Jurkat, Clone E6-1 (cell line): ENCODE measurements at places on chromosomes 5 and 9.

DNA sequence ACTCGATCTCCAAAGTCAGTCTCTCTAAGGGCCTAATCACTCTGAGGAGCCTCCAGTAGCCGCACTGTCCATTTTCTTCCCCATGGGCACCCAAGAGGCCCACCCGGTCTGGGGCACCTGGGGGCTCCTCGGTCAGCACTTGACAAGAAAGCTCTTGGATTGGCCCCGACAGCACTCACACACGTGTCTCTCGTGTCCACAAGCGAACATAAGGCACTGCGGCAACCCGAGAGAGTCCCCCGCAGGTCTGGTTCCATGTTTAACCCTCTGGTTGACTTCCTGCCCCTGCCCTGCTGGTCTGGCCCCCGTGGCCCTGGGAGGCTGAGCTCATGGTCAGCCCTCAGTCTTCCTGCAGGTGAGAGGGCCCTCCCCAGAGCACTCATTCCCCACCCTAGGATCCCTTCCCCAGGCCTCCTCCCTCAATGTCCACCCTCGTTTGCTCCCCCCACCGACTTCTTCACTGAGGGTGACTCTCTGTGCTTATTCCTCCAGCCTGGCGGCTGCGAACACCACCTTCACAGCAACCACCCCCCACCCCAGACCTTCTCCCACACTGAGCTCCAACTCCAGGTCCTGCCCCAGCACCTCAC, 16.3 kb upstream of the LRRC14B start:
- no peak for DNase-seq

GRCh38 chr9:1013021-1013420, 36.6 kb downstream of the DMRT3 start:
- peak; percentile 15 for DNase-seq

- DNase-seq: no peak
Measured at GRCh38 chr9:84655447-84655846, 14.1 kb upstream of the NTRK2 start.

GRCh38 chr5:57695179-57695578, 212.6 kb upstream of the ACTBL2 start:
- no peak for DNase-seq

DNA sequence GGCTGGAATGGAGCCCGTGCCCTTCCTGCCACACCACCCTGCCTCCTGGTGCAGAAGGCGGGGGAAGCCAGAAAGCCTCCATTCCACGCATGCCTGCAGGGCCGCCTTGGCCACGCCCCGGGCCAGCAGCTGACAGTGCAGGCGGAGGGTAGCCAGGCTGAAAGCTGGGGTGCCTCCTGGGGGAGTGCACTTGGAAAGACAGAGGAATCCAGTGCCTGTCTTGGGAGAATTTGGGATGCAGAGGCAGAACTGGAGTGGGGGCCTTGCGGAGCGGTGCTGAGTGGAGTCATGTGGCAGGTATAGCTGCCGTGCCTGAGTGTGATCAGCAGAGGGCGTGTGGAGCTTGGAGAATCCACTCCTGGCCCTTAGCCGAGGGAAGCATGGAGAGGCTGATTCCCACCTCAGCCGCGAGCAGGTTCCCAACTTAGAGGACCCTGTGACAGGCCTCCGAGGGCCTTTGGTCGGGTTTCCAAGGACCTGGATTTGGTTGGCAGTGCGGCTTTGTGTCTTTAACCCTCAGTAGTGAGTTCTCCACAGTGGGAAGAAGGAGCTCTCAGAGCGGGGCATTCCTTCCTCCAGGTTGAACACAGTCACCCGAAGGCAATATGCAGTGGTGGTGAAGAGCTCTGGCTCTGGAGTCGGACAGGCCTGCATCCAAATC, 9.1 kb upstream of the URM1 start:
- no peak for DNase-seq

DNA sequence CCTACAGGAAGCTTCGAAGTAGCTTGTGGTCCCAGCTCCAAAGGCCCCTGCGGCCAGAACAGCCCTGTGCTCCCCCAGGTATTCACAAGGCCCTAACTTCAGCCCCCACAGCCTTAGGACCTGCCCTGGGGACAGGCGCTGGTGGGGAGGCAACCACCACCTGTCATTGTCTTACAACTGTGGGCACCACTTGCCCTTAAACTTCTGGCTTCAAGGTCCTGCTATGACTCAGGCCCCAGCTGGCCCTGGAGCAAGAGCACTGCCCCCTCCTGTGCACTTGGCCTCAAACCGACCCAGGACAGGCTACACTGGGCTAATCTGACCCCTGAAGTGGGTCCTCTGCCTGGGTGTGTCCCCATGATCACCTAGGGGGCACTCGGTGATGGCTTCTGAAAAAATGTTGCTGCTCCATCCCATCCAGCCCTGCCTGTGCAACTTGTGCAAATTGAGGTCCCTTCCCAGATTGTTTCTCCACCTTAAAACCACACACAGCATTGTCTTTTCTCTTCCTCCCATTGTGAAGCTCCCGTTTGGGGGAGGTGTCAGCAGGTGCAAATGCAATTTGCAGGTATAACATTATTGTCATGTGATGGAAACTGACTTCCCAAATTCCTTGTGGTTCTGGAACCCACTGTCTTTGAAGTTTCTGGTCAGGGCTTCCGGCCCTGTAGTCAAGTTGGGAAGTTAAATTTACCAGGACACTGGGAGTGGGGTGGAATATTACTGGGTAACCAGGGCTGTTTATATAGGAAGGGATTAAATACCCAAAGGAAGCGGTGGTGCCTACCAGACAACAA, 1.1 kb upstream of the PROB1 start:
- DNase-seq: no peak

DNA sequence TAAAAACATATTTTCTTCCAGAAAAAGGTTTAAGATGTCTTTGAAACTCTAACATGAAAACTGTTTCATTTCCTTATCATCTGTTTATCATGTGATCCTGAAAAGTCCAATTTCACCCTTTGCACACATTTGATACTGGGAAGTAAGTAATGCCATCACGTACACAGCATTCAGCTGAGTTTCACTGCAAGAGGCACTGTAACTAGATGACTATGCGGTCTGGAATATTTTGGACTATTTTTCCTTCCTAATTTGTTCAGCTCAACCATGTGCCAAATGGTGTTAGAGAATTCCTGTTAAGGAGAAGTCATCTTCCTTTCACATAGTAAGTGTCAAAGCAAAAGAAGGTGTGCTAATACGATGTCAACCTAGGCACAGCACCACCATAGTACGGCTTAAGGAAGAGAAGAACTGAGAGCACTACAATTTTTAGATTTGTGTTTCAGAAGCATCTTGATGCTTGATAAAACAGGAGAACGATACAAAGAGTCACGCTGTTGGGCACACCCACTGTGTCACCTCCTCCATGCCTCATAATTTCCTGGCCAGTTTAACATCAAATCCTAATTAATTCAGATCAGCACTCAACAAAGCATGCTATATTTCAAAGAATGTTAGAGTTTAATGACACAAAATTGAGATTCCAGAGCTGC, 77.5 kb downstream of the GNAQ start:
- DNase-seq: no peak

GRCh38 chr9:115117999-115118878, at the start of gene TNC:
TSS of gene TNC (minus strand) at chr9:115118157. CDS start at chr9:115091018, 27,139 bp downstream.
- DNase-seq: no peak

DNA sequence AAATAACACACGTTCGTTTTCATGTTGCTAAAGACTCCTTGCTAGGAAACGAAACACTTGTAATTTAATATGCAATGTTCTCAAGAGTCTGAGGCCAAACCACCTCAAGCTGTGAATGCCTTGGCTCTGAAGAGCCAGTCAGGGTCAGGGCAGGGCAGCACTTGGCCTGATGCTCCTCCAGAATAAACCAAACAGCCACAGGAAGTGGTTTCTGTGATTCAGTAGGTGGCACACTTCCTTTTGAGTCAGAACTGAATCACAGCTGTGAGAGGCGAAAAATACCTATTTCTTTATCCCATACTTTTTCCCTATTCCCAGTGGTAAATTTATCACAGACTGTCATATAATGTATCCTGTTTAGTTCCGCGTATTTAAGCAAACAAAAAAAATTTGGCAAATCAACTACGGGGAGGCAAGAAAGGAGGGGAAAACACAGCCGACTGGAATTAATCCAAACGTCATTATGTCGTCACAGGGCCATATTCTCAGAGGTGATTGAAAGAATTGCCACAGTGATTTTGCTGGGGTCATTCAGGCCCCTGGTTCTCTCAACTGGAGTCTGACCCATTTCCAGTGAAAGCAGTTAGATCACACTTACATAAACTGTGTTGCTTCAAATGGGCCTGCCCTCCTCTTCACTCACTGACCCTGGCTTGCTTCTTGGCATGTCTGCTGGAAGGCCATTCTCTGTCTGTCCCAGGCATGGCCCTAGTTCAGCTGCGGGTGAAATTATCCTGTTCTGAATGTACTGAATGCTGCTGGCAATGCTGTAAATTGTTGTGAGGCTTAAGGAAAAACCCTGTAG, 71.2 kb downstream of the ARRDC3 start:
- peak; percentile 82 for DNase-seq

- no peak for DNase-seq
Measured at GRCh38 chr5:91127456-91128081, 255.5 kb downstream of the ARRDC3 start.

DNA sequence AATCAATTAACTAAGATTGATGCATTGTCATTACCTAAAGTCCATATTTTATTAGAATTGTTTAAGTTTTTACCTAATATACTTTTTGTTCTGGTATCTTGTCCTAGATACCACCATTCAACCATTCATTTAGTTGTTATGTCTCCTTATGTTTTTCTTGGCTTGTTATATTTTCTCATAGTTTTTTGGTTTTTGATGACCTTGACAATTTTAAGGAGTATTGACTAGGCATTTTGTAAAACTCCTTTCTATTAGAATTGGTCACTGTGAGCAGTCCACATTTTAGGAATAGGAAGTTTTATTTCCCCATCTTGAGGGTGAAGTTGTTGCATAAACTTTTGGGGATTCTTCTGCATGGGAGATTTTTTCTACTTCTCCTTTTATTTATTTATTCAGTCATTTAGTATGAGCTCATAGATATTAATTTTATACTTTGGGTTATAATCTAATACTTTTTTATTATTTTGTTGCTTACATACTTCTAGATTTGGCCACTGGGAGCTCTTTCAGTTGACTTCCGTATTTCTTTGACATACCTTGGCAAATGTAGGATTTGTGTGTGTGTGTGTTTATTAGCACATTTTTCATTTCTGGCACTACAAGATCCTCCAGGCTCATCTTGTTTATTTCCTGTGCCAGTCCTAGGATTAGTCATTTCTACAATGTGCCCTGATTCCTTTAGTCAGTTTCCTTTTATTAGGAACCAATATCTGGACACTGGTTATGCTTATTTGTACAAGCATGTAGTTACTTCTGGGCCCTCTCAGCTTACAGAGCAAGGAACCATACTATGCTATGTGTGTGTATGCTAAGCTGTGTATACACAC, 134.9 kb upstream of the CDKN2B start:
- no peak for DNase-seq

DNA sequence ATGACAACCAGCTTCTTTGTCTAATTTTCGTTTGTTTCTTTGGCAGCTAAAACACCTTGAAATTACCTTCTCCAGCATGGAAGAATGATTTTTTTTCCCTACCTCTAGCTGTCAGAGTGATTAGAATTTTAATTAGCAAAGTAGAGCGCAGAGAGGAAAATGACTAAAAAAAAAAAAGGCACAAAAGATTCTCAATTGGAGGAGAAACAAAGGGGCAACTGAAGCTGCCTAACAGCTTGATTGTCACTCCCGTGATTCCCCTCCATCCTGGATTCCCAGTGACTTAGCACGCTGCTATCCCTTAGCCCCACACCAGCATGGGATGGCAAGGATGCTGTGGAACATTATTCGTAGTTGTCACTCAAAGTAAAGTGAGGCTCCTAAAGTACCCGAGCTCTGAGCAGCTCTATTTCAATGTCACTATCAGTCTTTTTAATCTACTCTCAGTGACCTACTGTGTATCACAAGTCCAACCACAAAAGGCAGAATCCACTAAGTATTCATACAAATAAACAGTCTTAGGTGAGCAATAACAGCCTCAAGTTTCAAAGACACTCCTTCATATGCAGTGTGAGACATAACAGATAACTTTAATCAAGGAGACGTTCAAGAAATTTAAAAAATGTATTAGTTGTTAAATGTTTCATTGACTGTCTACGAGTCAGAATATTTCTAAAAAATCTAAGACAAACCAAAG, 710.0 kb upstream of the GRAMD2B start:
- no peak for DNase-seq
